Femur (tissue), 1 donor: ENCODE measurements at places on chromosomes 1 and 21.
A peak's percentile ranks its signal among the peaks of the same experiment; 100 is the strongest.

DNA sequence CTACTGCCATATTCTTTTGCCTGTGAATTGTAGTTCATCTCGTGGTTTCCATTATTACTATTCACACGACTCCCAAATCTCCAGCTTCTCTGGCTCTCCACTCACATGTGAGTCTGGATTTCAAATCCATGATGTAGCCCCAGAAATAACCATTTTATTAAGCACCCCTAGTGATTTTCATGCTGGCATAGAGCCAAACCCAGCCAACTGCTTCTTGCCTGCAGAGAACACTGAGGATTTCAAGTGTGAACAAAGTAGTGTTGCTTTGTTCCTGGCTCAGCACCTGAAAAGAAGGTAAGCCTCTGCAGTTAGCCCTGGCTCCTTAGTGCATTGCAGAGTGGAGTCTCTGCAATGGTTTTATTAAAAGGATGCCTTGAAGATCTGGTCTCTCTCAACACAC is 25.9 kb downstream of the UTP25 start:
- no peak for DNase-seq

GRCh38 chr1:226121587-226122400 is 59.3 kb downstream of the H3-3A start:
- peak; percentile 75 for DNase-seq

DNA sequence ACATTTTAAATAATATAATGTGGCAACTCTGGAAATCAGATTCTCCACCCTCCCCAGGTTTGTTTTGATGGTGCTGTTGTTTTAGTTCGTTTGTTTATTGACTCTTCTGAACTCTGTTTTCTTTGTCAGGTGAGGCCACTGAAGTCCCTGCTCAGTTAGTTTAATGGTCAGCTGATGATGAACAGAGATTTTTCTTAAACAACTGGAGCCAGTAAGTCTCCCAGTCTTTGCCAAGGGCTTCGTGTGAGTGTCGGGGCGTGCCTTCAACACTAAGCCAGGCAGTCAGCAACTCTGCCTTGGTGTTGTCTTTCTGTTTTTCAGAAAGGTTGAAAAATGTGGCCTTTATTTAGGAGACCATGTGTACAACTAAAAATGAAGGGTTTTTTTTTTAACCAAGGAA is 58.9 kb downstream of the TEX35 start:
- no peak for DNase-seq

DNA sequence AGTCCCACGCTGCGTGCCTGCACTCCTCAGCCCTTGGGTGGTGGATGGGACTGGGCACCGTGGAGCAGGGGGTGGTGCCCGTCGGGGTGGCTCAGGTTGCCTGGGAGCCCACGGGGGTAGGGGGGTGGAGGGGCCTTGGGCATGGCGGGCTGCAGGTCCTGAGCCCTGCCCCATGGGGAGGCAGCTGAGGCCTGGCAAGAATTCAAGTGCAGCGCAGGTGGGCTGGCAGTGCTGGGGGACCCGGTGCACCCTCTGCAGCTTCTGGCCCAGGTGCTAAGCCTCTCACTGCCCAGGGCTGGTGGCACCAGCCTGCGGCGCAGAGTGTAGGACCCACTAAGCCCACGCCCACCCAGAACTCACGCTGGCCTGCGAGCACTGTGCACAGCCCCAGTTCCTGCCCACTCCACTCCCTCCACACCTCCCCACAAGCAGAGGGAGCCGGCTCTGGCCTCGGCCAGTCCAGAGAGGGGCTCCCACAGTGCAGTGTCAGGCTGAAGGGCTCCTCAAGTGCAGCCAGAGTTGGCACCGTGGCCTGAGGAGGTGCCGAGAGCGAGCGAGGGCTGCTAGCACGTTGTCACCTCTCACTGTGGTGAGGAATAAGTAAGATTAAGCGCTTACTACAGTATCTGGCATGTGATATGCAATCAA is 12.8 kb downstream of the TNNI3K start:
- no peak for DNase-seq

DNA sequence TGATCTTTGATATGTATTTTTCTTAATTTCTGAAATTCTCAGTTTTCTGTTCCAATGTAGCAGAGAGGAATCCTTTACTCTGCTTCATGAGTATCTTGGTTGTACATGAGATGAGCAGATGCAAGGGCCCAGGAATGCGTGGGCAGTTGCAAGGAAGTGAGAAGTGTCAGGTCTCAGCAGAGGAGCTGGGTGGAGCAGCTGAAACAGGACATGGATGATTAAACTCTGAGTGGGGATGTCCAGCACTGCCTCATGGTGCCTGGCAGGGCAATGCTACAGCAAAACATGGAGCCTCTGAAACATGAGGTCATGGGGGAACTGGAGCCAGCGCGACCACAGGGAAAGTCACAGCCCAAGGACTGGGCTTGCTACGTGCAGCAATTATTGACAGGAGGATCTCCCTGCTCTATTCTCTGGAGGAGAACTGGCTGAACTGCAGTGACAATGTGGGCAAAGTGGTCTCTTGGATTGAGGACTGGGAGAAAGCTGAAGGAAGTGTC is 48.4 kb downstream of the COLGALT2 start:
- peak; percentile 39 for DNase-seq

DNA sequence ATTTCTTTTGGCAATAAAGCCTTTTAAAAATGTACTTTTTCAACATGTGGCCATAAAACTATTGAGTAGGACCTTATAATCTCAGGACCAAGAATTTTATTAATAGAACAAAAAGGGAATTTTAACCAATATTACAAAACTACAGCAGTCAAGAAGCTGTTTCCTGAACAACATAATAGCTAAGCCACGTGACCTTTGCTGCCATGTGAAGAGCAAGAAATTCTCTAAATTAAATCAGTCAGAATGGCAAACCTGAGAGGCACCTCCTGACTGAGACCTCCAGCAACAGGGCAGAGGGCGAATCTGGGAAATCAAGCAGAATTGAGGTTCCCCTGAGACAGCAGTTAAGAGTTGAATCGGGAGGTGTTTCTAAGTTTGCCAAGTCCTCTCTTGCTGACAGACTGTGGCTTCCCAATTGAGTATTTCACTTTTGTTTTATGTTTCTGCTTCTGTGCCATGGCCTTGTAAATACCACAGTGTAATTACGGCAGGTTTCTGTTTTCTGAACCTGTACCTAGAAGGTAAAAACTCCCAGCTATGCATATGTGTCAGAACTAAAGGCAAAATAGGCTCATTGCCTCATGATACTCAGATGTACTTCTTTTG is 358.4 kb downstream of the NTNG1 start:
- no peak for DNase-seq

- DNase-seq, result no peak
Observed at GRCh38 chr1:119966020-119966419, 69.7 kb upstream of the ADAM30 start.

- DNase-seq, result no peak
Observed at GRCh38 chr1:29584776-29585175, 348.5 kb downstream of the PTPRU start.

DNA sequence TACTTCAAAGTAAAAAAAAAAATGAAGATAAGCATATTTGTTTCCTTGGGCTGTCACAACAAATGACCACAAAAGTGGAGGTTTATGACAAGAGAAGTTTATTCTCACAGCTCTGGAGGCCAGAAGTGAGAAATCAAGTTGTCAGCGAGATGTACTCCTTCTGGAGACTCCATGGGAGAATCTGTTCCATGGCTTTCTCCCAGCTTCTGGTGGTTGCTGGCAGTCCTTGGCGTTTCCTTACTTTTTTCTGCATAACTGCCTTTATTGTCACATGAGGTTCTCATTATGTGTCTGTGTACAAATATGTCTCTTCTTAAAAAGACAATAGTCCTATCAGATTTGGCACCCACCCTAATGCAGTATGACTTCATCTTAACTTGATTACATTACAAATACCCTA is 398.3 kb downstream of the KCNT2 start:
- DNase-seq, result peak; percentile 22

DNA sequence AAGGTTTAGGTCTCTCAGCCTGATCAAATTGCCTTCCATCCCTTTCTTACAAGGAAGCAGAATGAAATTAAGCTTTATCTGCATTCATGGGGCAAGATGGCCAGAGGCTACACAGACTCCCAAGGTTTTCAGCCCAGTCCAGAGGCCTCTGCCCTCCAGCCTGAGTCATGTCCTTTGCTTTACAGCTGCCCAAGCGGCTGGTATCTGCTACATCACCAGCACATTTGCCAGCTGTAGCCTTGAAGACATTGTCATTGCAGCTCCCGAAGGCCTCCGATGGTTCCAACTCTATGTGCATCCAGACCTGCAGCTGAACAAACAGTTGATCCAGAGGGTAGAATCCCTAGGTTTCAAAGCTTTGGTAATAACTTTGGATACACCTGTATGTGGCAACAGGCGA is 16.0 kb downstream of the HAO2 start:
- DNase-seq, result no peak

DNA sequence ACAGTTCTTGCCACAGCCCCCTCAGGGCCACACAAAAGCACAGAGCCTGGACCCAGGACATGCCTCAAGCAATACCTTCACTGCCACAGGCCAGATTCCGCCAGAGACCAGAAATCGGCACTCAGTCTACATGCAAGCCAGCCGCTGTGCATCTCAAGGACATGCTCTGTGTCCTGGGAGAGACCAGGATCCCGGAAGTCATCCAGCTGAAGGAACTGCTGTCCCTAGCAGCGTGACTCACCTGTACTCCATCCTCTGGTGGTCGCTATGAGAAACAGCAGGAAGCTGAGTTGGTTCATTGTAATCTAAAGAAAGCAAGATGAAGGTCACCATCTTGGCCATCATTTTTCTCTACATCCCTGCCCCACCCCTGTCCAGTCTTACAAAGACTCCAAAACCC is 401 bp downstream of the ITLN1 start:
- DNase-seq, result no peak

GRCh38 chr1:202235856-202236837 is 42.5 kb downstream of the LGR6 start:
- DNase-seq, result peak; percentile 59

DNA sequence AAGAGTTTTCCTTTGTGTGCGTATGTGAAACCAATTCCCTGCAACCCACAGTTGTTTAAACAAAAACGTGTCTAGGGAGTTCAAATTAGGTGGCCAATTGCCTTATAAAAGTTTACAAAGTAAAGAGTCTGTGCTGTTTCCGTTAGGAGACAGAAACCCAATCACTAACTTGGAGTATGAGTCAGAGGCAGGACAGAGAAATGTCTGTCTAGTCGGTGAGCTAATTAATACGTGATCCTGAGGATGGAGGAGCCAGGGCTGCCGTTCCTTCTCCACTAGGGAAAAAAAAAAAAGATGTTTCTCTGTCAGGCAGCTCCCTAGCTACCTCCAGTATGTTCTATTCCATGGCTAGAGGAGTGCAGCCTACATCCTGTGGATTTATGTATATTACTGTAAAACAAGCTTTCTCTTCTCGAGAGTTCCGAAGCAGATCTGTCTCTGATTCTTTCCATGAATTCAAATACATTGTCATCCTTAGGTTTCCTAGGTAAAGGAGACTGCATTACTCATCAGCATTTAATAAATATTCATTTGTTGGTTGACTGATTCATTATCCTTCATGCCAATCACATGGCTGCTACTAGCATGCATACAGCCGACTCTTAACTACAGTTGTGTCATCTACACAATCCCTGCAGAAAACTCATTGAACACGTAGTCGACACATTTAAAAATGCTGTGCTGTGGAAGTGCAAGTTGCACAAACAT is 430.6 kb downstream of the KIF26B start:
- DNase-seq, result no peak

DNA sequence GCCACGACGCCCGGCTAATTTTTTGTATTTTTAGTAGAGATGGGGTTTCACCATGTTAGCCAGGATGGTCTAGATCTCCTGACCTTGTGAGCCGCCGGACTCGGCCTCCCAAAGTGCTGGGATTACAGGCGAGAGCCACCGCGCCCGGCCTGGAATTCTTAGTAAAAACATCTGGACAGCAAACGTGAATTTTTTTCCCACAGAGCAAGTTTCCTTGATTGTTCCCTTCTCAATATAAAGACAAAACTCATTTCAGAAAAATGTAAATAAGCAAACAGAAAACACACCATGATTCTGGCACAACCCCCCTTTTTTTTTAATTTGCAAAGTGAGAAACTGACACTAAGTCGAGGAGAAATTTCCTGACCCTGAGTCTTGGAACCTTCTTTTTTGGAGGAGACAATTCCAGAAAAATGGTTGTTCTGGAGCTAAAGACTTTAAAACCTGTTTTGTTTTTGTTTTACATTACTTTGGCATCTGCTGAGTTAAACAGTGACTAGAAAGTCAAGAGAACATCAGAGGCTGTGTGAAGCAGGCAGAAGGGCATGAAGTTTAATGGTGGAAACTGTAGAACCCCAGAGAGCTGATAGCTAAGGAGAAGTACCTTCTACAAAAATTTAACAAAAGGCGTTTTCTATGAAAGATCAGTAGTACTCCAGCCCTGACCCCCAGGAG is 10.3 kb upstream of the HMGCS2 start:
- no peak for DNase-seq

DNA sequence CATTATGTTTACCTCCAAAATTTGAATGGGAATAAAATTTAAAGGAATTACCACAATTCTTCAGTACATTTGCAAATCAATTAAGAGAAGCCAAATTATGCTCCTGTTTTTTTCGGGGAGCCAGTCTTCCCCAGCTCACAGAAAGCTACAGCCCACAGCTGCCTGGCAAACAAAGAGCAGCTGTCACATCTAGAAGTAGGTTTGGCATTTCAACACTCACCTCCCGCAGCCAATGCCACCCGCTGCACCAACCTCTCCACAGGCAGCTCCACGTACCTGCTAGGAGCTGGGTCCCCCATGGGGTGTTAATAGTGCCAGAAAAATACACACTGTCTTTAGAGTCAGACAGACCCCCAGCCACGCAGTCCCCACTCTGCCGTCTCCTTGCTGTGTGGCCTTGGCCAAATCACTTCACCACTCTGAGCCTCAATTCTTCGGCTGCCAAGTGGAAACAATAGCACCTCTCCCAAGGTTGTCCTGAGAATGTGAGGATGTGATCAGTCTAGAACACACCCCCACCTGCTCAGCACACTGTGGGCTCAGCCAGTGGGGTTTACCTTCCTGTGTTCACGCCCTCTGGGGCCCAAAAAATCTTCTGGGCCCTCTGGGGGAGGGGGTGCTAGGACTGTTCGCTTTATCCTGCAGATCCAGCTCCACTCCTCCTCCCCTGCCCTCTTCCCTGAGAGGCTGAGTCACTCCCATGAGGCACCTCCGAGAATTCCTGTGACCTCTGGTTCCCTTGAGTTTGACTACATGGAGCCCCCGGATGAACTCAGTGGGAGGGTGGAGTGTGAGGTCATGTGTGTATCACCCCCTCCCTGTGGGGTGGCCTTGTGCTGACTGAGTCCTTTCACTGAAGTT is 204.3 kb upstream of the GRIK3 start:
- DNase-seq, result no peak

DNA sequence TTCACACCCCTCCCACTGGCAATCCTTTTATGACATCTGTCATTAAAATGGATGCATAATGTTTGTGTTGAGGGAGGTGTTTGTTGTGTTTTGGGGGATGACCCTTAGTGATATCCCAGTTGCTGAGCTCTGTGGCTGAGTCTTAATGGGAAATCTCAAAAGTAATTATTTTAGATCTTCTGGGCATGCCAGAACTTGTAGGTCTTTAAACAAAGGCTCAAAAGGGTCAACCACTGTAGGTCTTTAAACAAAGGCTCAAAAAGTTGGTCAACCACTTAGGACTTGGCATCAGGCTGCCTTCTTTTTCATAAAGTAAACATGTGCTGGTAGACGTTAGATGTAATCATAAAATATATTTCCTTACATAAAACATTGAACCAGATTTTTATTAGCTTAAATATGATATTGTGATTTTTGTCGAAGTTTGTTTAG is 78.0 kb downstream of the CDC14A start:
- no peak for DNase-seq
